RPMI7951 (cell line): ENCODE measurements at places on chromosomes 5 and 9.

- DNase-seq = no peak
Observed at GRCh38 chr9:89382026-89382986, 64.0 kb downstream of the SECISBP2 start.

- no peak for DNase-seq
Observed at GRCh38 chr9:94875300-94876020, 149.0 kb downstream of the AOPEP start.

GRCh38 chr5:5658226-5658625 lies 235.7 kb downstream of the ICE1 start:
- peak; percentile 85 for DNase-seq

- DNase-seq = no peak
Observed at GRCh38 chr5:161265006-161265405, 281.5 kb downstream of the GABRB2 start.

DNA sequence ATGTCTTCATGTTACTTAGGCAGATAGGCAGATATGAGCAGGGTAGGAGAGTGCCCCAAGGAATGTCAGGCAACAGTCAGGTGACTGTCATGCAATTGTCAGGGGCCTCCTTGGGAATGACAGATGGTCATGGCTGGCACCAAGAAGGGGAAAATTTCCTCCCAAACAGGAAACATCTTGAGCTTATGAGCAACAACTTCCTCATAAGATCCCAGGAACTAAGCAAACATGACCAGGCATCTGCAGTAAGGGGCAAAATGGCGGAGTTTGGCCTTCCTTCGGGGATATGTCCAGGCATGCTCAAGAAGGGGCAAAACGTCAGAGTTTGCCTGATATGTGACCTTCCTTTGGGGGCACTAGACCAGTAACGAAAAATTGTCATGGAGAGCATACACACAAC lies 591.8 kb downstream of the PDE4D start:
- no peak for DNase-seq

GRCh38 chr9:111984086-111984802 lies 87.6 kb downstream of the UGCG start:
- no peak for DNase-seq
